ENCODE measurements at places on chromosomes 2 and 18.

- DNase-seq: no peak
- H3K4me3 ChIP-seq: no peak overlapping the region
- no peaks in the 10 kb centered on the region for H3K36me3 ChIP-seq
Observed at GRCh38 chr2:50694798-50695197, 337.1 kb downstream of the NRXN1 start.

GRCh38 chr18:67766930-67767329 lies 250.4 kb upstream of the DSEL start:
- no peak overlapping the region for H3K27ac ChIP-seq
- H3K27me3 ChIP-seq: no peaks in the 10 kb centered on the region
- no peak for DNase-seq
- no peaks in the 10 kb centered on the region for H3K4me1 ChIP-seq
- H3K4me3 ChIP-seq: no peak overlapping the region

DNA sequence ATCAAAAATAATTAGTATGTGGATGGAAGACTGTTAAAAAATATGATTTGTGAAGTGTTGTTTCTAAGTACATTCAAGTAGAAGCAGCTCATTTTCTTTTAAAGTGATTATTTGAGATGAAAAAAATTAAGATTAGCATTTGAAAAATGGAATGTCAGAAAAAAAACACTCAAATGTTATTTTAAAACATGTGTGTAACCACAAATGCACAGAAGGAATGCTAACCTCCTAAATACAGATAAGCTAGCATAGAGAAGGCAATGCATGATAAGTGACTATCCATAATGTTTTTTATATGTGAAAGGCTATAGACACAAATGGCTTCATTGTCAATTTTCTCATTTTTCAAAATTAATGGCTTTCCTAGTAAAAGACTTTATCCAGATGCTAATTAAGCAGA lies 198.9 kb downstream of the NYAP2 start:
- no peak overlapping the region for H3K27ac ChIP-seq
- no peaks in the 10 kb centered on the region for H3K27me3 ChIP-seq
- no peak for DNase-seq
- H3K36me3 ChIP-seq: no peaks in the 10 kb centered on the region
- H3K4me1 ChIP-seq: peaks cover 20% of the 10 kb centered on the region

DNA sequence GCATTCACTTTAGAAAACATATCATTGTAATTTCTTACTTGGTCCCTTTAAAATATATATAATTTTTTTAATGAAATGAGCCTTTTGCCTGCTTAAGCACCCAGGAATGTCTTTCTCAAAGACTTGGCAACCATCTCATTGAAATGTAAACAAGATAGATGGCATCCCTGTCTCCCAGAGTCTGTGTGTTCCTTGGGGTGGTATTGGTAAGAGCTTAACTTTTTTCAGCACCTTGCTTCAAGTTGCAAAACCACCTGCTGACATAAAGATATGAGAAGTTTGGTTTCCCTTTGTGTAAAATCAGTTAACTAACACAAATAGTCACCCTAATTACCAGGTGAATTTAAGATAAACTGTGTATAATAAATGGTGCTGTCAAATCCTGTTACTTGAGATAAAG lies 266.9 kb downstream of the DSC3 start:
- peak; percentile 43 for DNase-seq
- no peaks in the 10 kb centered on the region for H3K36me3 ChIP-seq
- H3K4me1 ChIP-seq: peaks cover 20% of the 10 kb centered on the region
- no peaks in the 10 kb centered on the region for H3K27me3 ChIP-seq

DNA sequence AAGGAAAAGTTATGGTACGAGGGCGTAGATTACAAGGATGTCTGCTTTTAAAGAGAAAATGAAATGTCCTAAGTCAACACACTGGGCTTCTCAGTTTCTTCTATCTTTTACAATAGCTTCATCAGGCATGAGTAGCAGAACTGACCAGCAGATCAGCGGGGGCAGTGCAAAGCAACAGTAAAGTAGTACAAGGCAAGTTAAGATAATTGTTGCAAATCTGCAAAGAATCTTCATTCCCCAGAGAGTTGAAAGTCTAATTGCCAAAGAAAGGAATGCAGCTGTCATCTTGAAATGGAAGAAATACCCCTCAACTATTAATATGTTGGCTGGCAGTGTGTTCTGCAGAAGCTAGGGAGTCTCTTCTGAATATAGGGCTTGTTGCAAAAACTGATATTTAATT lies 60.2 kb upstream of the SLC39A10 start:
- H3K27me3 ChIP-seq: no peaks in the 10 kb centered on the region
- DNase-seq: no peak
- H3K27ac ChIP-seq: no peak overlapping the region
- H3K4me1 ChIP-seq: no peaks in the 10 kb centered on the region
- H3K4me3 ChIP-seq: no peak overlapping the region

GRCh38 chr2:230512955-230513748 lies 97.2 kb downstream of the SP100 start:
- H3K27me3 ChIP-seq: no peaks in the 10 kb centered on the region
- no peak for DNase-seq
- H3K27ac ChIP-seq: no peak overlapping the region
- no peak overlapping the region for H3K4me3 ChIP-seq

GRCh38 chr18:76875390-76876325 lies 53.3 kb downstream of the ZNF236 start:
- peak; percentile 44 for DNase-seq
- no peaks in the 10 kb centered on the region for H3K36me3 ChIP-seq
- H3K27me3 ChIP-seq: no peaks in the 10 kb centered on the region
- no peak overlapping the region for H3K27ac ChIP-seq
- no peak overlapping the region for H3K4me3 ChIP-seq

DNA sequence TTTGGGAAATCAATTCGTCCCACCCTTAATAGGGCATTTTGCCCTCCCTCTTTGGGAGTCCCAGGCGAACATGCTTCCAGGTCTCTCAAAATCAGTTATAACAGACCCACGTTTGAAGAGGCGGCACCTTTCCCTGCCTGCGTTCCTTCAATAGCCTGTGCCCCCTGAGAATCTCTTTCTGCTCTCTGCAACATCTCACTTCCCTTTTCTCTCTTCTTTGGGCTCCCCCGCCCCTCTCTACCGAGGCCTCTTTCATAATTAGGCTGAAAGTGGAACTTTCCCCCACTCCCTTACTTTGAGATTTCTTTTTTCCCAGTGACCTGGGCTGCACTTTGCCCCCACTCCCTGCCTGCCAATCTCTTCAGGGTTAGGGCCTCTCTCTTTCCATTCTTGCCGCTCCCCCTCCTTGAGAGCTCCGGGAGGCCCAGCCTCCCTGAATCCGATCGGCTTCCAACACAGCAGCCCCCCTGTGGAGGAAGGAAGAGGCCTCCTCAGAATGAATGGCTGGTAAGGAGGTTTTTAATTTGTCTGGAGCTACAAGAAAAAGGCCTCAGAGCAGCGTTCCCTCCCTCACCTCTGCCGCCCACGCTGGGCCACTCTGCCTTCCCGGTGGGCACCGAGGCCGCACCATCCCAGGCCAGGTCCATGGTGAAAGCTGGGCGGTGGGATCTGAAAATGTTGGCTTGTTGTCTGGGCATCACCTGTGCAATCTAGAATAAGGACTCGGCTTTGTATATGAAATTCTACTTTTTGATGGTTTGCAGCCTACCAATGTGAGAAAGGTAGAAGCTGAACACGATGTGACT lies 162.6 kb upstream of the SIX3 start:
- DNase-seq: peak; percentile 15
- H3K4me3 ChIP-seq: no peak overlapping the region
- H3K4me1 ChIP-seq: peaks cover 5% of the 10 kb centered on the region
- H3K27me3 ChIP-seq: no peaks in the 10 kb centered on the region
- H3K27ac ChIP-seq: no peak overlapping the region
- no peaks in the 10 kb centered on the region for H3K36me3 ChIP-seq

- H3K4me3 ChIP-seq: peak overlapping the region; percentile 63
- no peaks in the 10 kb centered on the region for H3K4me1 ChIP-seq
- no peaks in the 10 kb centered on the region for H3K36me3 ChIP-seq
- no peak for DNase-seq
- peaks cover 18% of the 10 kb centered on the region for H3K27me3 ChIP-seq
- no peak overlapping the region for H3K27ac ChIP-seq
Observed at GRCh38 chr18:26656431-26656943, 108.1 kb upstream of the KCTD1 start.

DNA sequence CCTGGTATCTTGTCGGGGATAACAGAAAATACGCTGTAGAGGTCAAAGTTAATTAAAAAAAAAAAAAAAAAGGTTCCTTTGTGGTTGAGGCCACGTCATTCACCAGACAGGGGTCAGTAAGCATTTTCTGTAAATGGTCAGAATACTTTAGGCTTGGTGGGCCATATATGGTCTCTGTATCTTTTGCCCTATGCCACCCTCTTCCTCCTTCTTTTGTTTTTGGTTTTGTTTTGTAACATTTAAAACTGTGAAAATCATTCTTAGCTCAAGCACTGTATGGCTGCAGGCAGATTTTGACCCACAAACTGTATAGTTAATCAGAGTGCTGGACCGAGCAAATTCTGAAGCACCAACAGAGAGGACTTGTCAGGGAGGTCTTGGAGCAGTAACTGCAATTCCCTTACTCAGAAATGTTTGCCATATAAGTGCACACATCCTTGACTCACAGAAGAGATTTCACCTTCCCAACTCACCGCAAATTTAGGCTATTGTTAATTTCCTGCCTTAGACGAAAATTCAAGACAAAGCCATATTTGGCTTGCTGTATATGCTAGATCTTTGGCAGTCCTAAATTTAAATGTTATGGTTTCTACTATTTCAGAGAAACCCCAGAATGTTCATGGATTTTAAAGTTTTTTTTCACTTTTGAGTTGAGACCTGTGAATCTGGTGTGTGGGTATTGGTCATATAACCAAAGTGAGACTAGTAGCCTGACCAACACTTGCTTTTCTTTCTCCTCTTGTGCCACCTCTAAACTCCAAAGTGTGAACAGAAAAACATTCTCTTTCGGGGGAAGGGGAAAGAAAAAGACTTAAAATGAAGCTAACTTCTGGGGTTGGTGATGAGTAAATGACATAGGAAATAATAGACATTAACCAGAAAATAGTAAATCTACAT lies 65.4 kb downstream of the DOCK10 start:
- H3K4me1 ChIP-seq: peaks cover 20% of the 10 kb centered on the region
- no peak overlapping the region for H3K27ac ChIP-seq
- H3K4me3 ChIP-seq: no peak overlapping the region
- no peak for DNase-seq
- no peaks in the 10 kb centered on the region for H3K27me3 ChIP-seq

DNA sequence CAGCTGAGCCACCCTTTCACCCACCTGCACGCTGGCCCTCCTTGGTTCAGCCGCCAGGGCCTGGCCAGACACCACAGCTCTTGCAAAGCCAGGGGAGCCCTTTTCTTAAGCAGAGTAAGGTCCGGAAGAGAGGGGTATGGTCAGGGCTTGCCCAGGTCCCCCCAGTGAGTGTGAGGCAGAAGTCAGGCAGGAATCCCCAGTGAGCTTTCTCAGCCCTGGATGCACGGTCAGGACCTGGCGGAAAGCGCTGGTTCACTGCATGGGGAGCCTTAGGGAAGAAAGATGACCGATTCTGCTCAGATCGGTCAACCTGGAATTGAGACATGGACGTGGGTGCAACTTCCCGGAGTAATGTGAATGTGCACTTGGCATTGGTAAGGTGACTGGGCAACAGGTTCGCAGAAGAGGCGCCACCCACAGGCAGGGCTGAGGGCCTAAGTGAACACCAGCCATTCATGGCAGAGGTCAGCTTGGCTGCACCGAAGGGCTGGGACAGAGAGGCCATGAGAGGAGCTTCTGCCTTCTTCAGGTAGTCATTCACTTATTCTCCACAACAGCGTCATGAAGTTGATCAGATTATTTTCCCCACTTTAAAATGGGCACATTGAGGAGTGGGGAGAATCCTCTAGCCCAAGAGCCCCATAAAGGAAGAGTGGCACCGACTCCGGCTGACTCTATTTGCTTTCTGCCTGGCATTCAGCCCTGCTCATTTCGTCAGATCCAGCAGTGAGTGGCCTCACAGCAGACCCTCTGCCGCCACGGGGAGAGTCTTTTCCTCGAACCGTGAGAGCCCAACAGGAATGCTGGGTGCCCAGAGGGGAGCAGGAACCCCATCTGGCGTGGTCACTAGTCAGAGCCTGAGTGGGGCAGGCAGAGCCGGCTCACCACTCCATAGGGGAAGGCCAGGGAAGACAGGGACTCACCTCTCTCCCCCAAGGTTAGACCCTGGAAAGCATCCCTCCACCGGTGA lies 35.8 kb downstream of the SCTR start:
- H3K4me3 ChIP-seq: no peak overlapping the region
- no peak overlapping the region for H3K27ac ChIP-seq
- no peaks in the 10 kb centered on the region for H3K4me1 ChIP-seq

DNA sequence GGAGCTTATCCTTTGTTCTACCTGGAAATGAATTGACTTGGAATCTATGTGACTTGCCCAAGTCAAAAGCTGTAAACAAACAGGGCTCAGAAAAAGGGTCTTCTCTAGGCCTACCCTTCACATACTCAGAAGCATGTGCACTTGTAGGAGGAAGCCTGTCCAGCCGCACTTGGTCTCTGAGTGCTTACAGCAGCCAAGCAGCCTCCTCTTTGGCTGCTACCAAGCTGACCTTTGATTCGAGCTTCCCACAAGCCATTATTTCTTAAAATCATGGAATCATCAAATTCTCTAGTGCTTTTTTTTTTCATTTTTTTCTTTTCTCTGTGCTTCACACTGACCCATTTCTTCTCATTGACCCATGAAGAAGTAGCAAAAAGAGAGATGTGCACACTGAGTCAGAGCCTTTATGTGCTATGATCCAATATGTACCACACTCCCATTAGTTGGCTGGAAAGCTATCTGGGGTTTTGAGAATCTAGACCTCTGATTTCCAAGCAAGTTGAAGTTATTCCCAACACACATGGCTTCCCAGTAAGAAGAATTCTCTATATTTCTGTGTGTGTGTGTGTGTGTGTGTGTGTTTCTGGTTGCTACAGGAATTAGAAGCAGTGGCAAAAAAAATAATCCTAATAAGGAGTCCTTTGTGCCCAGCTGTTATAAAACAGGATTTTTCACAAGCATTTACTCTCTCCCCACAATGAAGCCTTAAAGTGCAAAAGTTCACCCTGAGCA lies 550.3 kb upstream of the TNP1 start:
- no peak overlapping the region for H3K4me3 ChIP-seq
- DNase-seq: no peak
- no peaks in the 10 kb centered on the region for H3K36me3 ChIP-seq
- H3K27me3 ChIP-seq: no peaks in the 10 kb centered on the region

- H3K4me1 ChIP-seq: no peaks in the 10 kb centered on the region
- H3K4me3 ChIP-seq: no peak overlapping the region
Observed at GRCh38 chr18:10213526-10213925, 240.9 kb upstream of the APCDD1 start.

DNA sequence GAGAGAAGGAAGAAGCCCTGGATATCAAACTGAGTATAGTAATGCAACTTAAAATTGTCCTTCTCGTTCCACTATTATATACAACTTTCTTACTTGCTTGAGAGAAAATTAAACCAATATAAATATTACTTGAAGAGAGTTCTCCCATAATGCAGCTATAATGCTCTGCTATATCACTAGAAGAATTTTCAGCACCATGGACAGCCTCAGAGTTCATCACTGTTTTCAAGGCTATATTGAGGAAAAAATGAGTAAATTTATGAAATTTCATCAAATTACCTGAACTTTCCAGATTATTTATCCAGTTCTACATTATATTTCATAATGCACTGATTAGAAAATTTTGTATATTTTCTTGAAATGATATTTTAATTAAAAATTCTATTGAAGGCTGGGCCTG lies 1053.5 kb upstream of the FAM98A start:
- H3K27me3 ChIP-seq: no peaks in the 10 kb centered on the region
- H3K36me3 ChIP-seq: no peaks in the 10 kb centered on the region
- no peak overlapping the region for H3K27ac ChIP-seq
- no peaks in the 10 kb centered on the region for H3K4me1 ChIP-seq

- H3K27me3 ChIP-seq: no peaks in the 10 kb centered on the region
- H3K4me1 ChIP-seq: no peaks in the 10 kb centered on the region
- H3K27ac ChIP-seq: no peak overlapping the region
- DNase-seq: no peak
- H3K36me3 ChIP-seq: no peaks in the 10 kb centered on the region
Observed at GRCh38 chr2:216320852-216321251, 51.4 kb downstream of the MARCHF4 start.

Data from MM.1S (cell line).